ENCODE measurements at places on chromosomes 4 and X.

- no peak for DNase-seq
These were observed 605 bp upstream of the CDKL2 start for GRCh38 chr4:75630937-75631329.

DNA sequence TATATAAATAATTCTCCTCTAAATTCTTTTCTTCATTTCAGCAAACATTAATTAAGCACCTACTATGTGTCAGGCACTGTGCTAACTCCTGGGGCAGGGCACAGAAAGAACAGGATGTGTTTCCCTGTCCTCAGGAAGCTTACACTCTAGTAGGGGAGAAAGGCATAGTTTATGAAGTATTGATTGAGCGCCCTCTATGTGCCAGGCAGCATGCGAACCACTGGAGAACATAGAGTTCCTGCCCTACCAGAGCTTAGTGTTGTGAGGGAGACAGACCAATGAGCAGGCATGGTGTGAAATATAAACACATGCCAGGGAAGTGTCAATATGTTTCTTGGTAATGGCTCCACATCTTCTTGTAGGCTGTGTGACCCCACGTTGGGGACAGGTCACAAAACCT, 3.7 kb downstream of the ADGRG4 start:
- DNase-seq, result no peak

DNA sequence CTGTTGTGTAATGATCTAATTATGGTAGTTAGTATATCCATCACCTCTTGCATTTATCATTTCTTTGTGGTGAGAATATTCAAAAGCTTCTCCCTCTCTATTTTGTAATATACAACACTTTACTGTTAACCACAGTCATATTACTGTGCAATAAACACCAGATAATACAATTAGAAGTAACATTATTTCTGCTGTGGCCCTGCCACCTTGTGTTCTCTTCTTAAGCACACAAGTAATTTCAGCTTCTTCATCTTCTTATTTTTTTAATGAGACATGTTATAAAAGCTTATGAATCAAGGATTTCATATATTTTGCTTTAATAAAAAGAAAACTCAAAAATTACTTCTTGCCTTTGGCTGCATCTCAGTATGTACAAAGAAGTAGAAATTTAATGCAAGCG, 675.2 kb upstream of the INTU start:
- no peak for DNase-seq

- DNase-seq, result no peak
These were observed 488.6 kb upstream of the MAGEB2 start for GRCh38 chrX:29726811-29727210.

GRCh38 chr4:94345266-94345665, 2.6 kb upstream of the HPGDS start:
- DNase-seq, result no peak

DNA sequence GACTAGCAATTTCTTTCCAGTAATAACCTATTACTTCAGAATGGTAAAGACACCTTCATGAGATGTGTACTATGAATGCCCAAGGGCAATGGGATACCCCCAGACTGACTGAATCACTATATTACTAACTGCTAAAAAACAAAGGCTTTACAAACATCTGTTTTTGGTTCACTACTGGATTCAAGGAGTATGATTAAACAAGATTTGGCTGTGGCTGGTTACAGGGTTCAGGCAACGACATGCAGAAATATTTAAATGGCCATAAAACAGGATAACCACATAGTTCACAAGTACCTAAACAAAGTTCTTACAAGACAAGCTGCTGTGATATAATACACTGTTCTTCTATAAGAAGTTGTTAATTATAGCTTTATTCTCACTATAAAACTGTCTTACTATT, 128.2 kb downstream of the FRYL start:
- no peak for DNase-seq

DNA sequence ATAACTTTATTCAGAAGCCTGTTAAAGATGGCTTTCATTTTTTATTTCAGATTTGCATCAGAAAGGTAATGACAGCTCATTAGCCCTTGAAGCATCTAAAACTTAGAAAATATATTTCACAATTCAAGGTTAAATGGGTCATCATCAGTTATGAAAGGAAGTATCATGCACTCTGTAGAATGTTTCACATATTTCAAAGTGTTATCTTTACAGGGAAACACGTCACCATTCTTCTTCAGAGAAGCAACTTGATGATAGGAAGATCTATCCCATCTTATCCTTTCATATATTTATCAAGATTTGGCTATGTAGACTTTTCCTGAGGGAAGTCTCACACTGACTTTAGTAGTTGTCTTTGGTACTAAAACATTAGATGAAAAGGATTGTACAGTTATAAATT, 277.8 kb downstream of the TENM3 start:
- no peak for DNase-seq

DNA sequence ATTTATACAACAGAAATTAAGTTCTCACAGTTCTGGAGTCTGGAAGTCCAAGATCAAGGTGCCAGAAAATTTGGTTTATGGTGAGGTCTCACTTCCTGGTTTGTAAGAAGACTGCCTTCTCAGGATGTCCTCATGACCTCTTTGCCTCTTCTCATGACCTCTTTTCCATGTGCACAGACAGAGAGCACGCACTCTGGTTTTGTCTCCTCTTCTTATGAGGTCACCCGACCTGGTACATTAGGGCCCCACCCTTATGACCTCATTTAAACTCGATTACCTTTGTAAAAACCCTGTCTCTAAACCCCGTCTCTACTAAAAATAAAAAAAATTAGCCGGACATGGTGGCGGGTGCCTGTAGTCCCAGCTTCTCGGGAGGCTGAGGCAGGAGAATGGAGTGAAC, 155.9 kb downstream of the KIT start:
- DNase-seq, result no peak

GRCh38 chrX:50677789-50678188, 136.2 kb downstream of the SHROOM4 start:
- DNase-seq, result no peak

- no peak for DNase-seq
These were observed 177.8 kb downstream of the NPFFR2 start for GRCh38 chr4:72209600-72209999.

DNA sequence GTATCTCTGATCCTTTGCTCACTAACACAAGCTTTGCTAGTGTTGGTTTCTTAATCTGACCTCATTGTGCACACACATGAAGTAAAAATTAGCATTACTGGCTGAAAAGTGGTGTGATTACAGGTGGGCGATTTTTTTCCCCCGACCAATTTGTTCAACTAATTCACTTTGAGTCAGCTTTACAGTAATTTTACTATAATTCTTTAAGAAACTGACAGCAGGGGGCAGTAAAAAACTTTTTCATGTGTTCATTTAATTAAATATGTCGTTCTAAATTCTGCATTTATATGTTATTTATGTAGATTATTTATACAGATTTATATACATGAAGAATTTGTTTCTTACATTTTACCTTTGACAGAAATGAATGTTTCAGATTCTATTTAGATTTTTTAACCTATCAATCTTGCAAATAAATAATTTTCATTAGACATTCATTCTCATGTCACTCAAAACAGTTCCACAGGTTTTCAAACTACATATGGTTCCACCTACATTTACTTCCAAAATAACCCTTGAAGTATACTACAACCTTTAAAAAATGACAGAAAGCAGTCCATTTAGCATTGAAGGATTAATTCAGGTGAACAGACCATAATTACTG, 17.5 kb downstream of the PALLD start:
- no peak for DNase-seq

DNA sequence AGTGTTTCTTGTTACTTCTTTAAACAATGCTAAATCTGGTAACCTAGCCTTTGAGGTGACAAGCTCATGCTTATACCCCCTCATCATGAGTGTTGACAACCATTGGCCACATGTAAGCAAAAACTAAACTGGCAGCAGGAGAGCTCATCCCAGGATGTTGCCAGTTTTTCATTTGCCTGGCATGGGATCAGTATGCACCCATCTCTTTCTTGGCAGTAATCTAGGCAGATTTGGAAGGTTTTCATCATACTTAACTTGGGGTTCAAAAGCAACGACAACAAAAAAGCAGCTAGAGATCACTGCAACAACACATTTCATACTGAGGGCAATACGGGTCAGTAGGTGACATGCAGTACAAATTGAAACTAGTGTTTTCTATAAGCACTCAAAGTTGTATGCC, 122.0 kb downstream of the PPA2 start:
- no peak for DNase-seq

GRCh38 chr4:62018537-62018936, 818.4 kb downstream of the ADGRL3 start:
- DNase-seq, result no peak

DNA sequence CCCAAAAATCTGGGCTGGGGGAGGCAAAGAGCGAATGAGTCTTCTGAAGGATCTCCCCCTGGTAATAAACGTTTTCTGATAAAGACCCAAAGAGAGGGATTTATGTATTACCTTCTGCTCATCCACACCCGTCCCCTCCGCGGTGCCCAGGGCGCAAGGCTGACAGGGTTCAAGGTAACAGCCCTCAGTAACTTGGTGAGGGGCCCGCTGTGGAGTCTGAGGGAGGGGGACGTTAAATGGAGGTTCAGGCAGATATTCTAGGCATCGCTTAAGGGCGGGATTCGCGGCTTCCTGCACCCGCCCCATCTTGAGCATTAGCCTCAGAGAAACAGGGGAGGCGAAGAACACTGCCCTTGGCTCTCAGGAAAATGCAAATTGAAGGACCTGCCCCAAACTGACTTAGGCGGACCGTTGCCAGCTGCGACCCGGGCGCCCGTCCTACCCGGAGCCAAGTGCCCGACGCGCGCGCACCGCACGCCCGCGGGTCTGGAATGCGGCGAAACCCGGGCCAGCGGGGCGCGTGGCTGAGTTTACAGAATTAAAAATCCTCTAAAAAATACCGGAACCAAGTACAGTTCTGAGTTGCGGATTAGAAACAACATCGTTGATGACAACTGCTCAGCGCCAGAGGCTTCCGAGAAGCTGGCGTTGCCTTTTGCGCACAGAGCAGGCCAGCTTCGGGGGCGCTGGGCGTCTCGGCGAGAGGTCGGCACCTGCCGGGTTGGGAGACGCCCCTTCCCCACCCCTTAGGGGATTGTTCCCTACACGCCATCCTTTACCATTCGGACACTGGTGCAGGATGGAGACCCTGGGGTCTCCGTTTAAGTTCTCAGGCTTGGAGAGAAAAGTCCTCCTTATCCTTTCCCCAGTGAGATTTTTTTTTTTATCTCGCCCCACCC, 2.8 kb downstream of the HELT start:
- DNase-seq, result no peak

DNA sequence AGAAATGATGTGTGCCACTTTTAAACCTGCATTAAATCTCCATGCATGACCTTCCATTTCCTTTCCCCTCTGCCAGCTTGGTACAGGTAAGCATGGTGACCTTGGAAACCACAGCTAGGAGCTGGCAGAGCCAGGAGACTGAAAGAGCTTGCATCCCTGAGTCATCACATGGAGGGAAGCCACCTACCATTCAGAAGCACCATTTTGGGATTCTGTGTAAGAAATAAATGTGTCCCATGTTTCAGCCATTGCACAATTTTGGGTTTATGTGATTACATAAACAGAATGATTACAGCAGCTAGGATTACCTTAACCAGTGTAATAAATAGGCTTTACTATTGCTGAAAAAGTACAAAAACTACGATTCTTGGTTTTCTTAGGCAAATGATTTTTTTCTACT, 17.3 kb upstream of the CCDC149 start:
- no peak for DNase-seq

DNA sequence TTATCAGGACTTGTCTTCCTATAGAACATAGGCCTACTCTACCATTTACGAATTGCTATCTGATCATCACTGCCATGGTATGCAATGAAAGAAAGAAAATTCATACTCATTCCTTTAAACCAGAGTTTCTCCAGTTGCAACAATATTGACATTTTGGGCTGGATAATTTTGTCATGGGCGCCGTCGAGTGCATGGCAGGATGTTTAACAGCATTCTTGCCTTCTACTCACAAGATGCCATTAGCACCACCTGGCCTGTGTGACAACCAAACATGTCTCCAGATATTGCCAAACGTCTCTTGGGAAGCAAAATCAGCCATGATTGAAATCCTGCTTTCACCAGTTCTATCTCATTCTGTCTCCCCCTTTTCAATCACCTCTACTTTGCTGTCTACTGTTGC, 63.6 kb upstream of the ARHGAP24 start:
- no peak for DNase-seq

GRCh38 chr4:171629737-171630136, 183.5 kb upstream of the GALNTL6 start:
- no peak for DNase-seq

- DNase-seq, result no peak
These were observed 166.2 kb upstream of the RPS6KA3 start for GRCh38 chrX:20432746-20433387.

GRCh38 chr4:3705236-3705987, 60.8 kb upstream of the ADRA2C start:
- DNase-seq, result no peak
